H4 (cell line): ENCODE measurements at places on chromosomes 1 and 21. TPM values are rescaled to one million over a fixed set of nuclear protein-coding genes. Genes with fewer than 3 reads are reported as not detected.

Gene OPRD1
- total RNA-seq, result not detected in 2 replicates

Gene S100A7
- total RNA-seq, result not detected in 2 replicates

Gene CCDC190
- not detected in 2 replicates for total RNA-seq

Gene F5
- total RNA-seq, result not detected in 2 replicates

Gene ZNF678
- total RNA-seq, result 6.0 and 6.3 TPM in 2 replicates

Gene WNT3A
- total RNA-seq, result not detected in 2 replicates

Gene FTCD
- total RNA-seq, result 0.41 TPM in 1 of 2 replicates, not detected in the other

Gene FCRL6
- total RNA-seq, result not detected in 2 replicates

Gene SHISA4
- total RNA-seq, result 46.3 and 56.1 TPM in 2 replicates

Gene TSACC
- total RNA-seq, result 0.23 and 0.39 TPM in 2 replicates

Gene GPR61
- total RNA-seq, result not detected in 2 replicates
